ENCODE measurements at places on chromosomes 11 and 22.

GRCh38 chr11:94837317-94837716 is 69.2 kb downstream of the AMOTL1 start:
- no peak for DNase-seq

- DNase-seq = no peak
Measured at GRCh38 chr11:358129-358800, 11.0 kb upstream of the B4GALNT4 start.

GRCh38 chr11:7413961-7414915 is 71.1 kb upstream of the OLFML1 start:
- DNase-seq = no peak

GRCh38 chr22:35582861-35583670 is 34.1 kb downstream of the MB start:
- peak; percentile 79 for DNase-seq

- no peak for DNase-seq
Measured at GRCh38 chr11:22657101-22657694, 9.2 kb upstream of the GAS2 start.

Data from D721Med (cell line).